Thymus (tissue), 14 donors: ENCODE measurements at places on chromosomes 7 and 10.

- no peak for DNase-seq
Observed at GRCh38 chr10:92419740-92420545, 129.0 kb downstream of the MARCHF5 start.

DNA sequence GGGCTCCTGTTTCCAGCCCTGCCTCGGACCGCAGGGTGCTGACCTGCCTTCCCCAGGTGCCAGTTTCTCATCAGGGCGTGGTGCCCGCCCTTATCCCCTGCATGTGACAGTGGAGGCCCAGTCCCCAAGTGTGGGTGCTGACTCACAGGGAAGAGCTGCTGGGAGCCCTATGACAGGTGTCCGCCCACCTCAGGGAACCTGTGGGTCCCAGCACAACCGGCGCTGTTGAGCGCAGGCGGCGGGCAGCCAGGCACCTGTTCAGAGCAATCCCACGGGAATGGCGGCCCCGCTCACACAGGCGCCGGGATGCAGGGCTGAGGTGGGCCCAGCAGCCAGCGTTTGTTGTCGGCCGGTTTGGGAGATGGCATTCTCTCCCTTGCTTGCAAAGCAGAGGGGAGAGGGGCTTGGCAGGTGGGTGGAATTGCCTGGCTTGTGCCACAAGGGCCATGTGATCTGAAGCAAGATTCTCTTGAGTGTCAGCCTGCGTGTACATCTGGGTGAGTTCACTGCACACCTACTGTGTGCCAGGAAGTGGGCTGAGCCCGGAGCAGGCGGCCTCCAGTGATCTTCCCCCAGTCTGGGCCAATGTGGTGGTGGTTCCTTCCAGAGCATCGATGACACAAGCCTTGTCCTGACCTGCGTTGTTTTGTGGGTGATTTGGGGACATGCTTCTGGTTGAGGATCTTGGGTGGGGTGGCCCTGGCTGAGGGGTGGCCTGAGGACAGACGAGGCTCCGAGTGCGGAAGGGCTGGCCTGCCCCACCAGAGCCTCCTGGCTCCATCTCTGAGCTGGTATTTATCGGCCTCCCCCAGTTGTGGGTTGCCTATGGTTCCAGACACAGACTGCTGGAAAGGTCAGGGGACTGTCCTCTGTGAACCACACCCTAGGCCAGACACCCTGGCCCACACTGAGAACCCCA, 2.4 kb downstream of the PWWP2B start:
- no peak for DNase-seq

GRCh38 chr7:16318989-16319915, 102.1 kb downstream of the CRPPA start:
- DNase-seq = no peak

GRCh38 chr10:124090601-124091209, 2.7 kb downstream of the CHST15 start:
- no peak for DNase-seq

GRCh38 chr10:50431791-50432190, 180.5 kb upstream of the ASAH2 start:
- no peak for DNase-seq

GRCh38 chr10:69646185-69647060, 16.4 kb downstream of the FAM241B start:
- no peak for DNase-seq

GRCh38 chr10:119737823-119738222, 12.0 kb downstream of the INPP5F start:
- DNase-seq = no peak

- DNase-seq = no peak
Observed at GRCh38 chr10:100072514-100072913, 9.2 kb downstream of the CPN1 start.

GRCh38 chr7:31192986-31193385, 140.9 kb downstream of the ADCYAP1R1 start:
- DNase-seq = peak; percentile 5

DNA sequence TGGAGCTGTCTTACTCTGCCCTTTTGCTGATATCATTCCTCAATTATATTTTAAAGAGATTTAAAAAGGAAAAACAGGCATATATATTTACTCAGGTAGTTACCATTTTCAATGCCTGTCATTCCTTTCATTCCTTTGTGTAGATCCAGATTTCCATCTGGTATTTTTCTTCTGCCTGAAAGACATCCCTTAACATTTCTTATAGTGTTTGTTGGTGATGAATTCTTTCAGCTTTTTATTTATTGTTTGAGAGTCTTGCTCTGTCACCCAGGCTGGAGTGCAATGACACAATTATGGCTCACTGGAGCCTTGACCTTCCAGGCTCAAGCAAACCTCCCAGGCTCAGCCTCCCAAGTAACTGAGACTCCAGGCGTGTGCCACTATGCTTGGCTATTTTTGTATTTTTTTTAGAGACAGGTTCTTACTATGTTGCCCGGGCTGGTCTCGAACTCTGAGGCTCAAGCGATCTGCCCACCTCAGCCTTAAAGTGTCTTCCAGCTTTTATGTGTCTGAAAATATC, 5.6 kb upstream of the POM121 start:
- no peak for DNase-seq

GRCh38 chr10:115171392-115171960, 78.3 kb downstream of the ATRNL1 start:
- DNase-seq = no peak
